ENCODE measurements at places on chromosomes 6 and 20. TPM values are rescaled to one million over a fixed set of nuclear protein-coding genes. Genes with fewer than 3 reads are reported as not detected.

HNF4A gene
- 60.8 TPM for polyA plus RNA-seq

SMOC2 gene
- 18.9 TPM for polyA plus RNA-seq

WFDC10B gene
- polyA plus RNA-seq, result not detected

ULBP3 gene
- polyA plus RNA-seq, result 8.1 TPM

ZNF184 gene
- polyA plus RNA-seq, result 17.1 TPM

PRPH2 gene
- polyA plus RNA-seq, result 4.4 TPM

GPR63 gene
- 3.4 TPM for polyA plus RNA-seq

CCDC170 gene
- 3.9 TPM for polyA plus RNA-seq

EEF1A1 gene
- polyA plus RNA-seq, result 20,409 TPM

DNA sequence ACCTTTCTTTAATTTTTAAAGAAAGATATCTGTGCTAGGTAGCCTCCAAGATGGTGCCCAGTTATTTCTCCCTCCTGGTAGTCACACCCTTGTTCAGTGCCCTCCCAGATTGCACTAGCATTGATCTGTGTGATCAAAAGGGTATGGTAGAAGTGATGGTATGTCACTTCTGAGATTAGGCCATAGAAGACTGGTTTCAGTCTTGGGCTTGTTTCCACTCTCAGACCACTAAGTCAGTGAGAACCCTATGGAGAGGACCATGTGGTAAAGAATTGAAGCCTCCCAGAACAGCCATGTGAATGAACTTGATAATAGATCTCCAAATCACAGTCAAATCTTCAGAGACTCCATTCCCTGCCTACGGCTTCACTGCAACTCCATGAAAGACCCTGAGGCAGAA lies 57.3 kb downstream of the THEMIS start:
- no peak for DNase-seq

- no peak for DNase-seq
These were observed 161.4 kb downstream of the LY86 start for GRCh38 chr6:6749702-6750491.

GRCh38 chr6:1614448-1615150 lies 4.9 kb downstream of the FOXC1 start:
- DNase-seq, result no peak

GRCh38 chr6:93165850-93166430 lies 253.4 kb downstream of the EPHA7 start:
- DNase-seq, result no peak

- DNase-seq, result no peak
These were observed 48.3 kb downstream of the TRERF1 start for GRCh38 chr6:42403421-42403820.

DNA sequence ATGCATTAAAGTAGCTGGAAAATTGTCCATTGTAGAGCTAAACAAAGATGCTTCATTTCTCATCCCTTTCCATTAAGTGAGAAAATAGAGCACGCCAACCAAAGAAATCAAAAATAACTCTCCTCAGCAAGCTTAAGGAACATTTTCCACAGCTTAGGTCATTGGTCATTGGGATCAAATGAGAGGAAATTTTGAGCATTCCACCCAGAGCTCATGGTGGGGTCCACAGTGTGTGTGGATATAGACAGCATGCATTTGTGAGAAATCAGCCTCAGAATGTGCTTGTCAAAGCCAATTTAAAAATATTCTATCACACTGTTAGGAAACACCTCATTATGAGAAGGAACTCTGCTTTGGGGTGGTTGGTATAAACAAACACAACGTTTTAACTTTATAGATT lies 97.2 kb downstream of the HDGFL1 start:
- no peak for DNase-seq

- DNase-seq, result no peak
These were observed 574 bp downstream of the RPS12 start for GRCh38 chr6:132814716-132815570.

GRCh38 chr6:51792273-51793030 lies 295.0 kb downstream of the PKHD1 start:
- no peak for DNase-seq

DNA sequence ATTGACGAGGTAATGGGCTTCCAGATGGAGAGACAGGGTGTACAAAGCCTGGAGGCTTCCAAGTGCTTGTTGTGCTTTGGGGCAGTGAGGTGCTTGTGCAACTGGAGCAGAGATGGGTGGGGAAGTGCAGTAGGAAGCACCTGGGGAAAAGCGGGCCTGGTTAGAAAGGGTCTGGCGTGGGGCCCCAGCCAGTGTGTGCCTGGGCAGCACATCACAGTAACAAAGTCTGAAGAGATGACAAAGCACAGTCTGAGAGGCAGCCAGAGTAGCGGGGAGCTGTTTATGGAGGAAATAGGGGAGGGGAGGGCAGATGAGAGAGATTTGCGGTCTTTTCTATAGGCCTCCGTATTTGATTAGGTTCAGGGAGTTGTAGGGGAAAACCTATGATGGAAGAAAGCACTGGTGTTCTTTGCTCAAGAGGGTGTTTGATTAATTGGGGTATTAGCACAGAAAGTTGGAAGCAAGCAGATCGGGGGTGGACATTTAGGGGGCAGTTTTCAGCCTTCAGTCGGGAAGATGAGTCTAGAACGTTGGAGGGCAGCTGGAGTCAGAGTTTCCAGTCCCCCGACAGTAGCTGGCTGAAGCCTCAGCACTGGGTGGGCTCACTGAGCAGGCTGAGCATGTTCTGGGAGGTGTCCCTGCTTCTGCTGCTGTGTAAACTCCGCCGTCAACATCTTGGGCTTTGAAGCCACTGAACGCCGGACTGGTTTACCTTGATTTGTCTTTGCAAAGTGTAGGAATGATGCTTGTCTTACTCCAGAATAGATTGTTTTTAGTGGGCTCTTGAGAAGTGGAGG lies 15.5 kb upstream of the MROH8 start:
- DNase-seq, result no peak

GRCh38 chr20:10662661-10663458 lies 10.9 kb downstream of the JAG1 start:
- no peak for DNase-seq
